ENCODE measurements at places on chromosomes 3 and 15.
A peak's percentile ranks its signal among the peaks of the same experiment; 100 is the strongest.

DNA sequence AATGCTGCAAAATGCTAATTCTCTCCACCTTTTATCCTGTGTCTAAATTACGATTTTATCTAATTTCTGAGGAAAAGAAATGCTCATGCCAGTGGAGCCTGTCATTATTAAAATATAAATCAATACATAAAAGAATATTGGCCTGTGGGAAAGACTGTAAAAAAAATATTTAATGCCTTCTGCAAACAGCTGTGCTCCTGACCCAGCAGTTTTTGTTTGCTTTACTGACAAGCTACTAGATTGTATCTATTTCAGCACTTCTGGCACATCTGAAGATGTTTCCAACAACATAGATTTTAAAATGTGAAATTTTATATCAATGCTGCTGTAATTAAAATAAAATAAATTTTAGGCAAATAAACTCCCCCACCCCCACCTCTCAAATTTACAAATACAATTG is 493.6 kb upstream of the AGTR1 start:
- DNase-seq = no peak

- DNase-seq = peak; percentile 61
Observed at GRCh38 chr3:78255403-78255802, 1215.5 kb downstream of the ROBO2 start.

- DNase-seq = no peak
Observed at GRCh38 chr3:20186600-20187004, 596 bp upstream of the SGO1 start.

GRCh38 chr15:66658855-66659254 is 43.2 kb upstream of the SMAD6 start:
- DNase-seq = no peak

GRCh38 chr15:62901909-62902546 is 140.5 kb upstream of the TPM1 start:
- DNase-seq = no peak

- no peak for DNase-seq
Observed at GRCh38 chr3:127450331-127450730, 140.2 kb downstream of the TPRA1 start.

DNA sequence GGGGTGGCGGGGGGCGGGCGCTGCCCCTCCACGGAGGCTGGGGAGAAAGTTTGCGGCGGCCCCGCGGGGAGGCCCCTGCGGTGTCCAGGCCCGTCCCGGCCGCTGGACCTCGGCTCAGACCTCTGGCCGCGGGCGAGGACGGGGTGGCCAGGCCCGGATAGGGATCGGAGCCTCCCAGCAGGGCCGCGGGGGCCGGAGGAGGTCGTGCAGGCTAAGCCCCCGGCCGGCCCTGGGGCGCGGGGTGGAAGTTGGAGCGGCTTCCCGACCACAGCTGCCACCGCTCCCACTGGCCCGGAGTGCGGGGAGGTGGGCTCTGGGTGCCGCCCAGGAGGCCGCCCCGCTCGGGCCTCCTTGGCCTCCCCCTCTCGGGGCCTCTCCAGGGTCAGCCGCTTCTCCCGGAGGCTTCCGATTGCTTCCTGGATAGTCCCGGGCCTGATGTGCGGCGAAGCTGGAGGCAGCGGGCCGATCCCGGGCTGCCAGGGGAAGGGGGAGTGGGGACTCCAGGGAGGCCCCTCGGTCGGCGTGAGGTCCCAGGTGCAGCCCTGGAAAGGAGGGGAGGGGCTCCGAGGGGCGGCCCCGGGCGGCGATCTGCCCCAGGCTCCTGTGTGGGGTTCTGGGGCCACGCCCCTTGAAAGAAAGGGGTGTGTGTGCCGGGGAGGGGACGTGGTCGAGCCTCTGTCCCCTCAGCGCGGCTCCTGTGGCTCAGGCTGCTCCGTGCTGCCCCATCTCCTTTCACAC is 907 bp downstream of the PLXNA1 start:
- no peak for DNase-seq

- no peak for DNase-seq
Observed at GRCh38 chr3:108528459-108529252, 18.3 kb upstream of the MYH15 start.

- DNase-seq = no peak
Observed at GRCh38 chr15:66030650-66031049, 161.4 kb downstream of the RAB11A start.

DNA sequence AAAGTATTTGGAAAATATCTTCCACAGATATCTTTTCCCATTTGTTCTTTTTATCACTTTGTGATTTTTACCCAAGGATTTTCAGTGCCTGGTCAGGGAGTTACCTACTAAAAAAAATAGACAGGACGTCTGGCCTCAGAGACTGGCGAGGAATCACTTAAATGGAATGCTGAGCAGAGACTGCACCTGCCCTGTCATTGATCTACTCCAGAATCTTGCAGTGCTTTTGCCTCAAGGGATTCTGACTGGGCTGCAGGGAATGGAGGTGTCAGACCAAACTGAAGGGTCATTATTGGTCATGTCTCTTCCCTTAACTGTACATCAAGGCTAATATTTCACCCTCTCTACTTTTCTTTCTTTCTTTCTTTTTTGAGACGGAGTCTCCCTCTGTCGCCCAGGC is 12.1 kb upstream of the RYR3 start:
- no peak for DNase-seq

GRCh38 chr3:194101592-194102432 is 34.1 kb upstream of the HES1 start:
- no peak for DNase-seq

- DNase-seq = peak; percentile 20
Observed at GRCh38 chr3:67654099-67654843, at the start of gene SUCLG2. Gene SUCLG2, minus strand, starts transcription at chr3:67654612. Its CDS starts 26 bp downstream, at chr3:67654586.

- DNase-seq = no peak
Observed at GRCh38 chr15:35928847-35929246, 382.9 kb upstream of the DPH6 start.

GRCh38 chr3:179760944-179761343 is 108.1 kb downstream of the USP13 start:
- DNase-seq = no peak

- DNase-seq = no peak
Observed at GRCh38 chr3:53700441-53700840, 145.8 kb downstream of the CHDH start.

DNA sequence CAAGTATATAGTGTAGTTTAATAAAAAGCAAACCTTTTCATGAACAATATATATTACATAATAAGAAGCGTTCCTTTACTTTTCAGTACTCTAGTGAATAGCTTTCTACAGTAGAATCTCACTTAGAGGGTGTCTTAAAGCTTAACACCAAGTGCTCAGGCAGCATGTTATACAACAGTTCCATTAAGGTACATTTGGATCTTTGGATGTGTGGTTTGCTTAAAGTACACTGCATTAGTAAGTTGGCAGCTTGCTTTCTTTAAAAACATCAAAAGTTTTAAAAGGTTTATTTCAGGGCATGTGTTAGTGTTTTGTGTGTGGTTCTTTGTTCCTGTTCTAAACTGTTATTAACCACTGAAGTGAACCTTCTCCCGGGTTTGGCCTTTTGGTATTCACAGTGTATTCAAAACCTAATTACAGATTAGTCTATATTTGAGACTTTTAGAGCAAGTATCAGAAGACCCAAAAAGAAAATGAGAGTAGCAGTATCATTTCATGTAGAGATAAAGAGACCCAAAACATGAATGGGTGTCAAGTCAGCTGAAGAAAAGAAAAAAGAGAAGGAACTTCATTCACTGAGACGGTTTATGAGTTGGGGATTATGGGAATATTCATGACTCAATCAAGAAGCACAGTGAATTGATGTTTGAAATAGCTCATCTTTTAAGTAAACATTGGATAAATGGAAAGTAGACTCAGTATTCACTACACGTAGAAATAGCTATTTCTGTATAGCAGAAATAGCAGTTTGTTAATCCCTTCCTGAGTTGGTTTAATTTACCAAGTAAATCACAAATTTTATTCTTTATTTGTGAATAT is 93.9 kb downstream of the OPA1 start:
- DNase-seq = no peak

DNA sequence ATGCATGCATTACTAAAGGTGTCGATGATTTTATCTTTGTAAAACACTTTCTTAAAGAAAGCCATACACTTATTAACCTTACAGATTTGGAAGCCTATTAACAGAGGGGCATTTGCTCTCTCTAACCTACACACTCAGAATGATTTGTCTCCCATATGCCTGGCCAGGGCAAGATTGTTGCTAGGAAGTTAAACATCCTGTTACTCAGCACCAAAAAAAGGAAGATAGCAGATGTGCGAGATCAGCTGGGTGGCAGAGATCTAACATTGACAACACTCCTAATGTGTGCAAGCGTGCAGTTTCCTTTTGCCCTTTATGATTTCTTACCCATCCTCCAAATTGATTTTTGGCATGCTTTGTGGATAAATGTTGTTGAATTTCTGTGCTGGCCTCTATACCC is 73.9 kb upstream of the TMEM108 start:
- no peak for DNase-seq

DNA sequence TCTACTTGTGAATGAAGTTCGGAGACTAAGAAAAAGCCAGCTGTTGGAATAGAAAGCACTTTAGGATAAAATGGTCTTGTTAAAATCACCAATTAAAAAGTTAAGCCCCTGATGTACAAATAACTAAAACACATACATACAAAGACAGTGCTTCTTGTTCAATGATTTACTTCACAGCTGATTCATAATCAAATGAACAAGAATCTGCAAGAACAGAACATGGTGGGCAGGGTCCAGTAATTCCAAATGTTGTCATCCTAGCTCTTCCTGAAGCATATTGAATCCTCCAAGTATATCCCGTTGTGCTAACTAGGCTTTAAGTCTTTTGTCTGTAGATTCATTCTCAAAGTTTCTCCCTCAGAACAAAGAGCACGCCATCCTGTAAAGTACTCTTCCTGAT is 24.5 kb downstream of the NIT2 start:
- DNase-seq = no peak

All from BJ (cell line).